ENCODE measurements at places on chromosomes 11 and 22. TPM values are rescaled to one million over a fixed set of nuclear protein-coding genes. Genes with fewer than 3 reads are reported as not detected.

The TSGA10IP gene
- not detected for total RNA-seq

The STK33 gene
- 4.2 TPM for total RNA-seq

The RCOR2 gene
- 1.1 TPM for total RNA-seq

The CASP5 gene
- not detected for total RNA-seq

The OR8G1 gene
- not detected for total RNA-seq

The TNNT3 gene
- not detected for total RNA-seq

The OR8A1 gene
- not detected for total RNA-seq

The SCN4B gene
- total RNA-seq = not detected

The IL10RA gene
- 0.21 TPM for total RNA-seq

The OR8B8 gene
- total RNA-seq = not detected

The ANKK1 gene
- total RNA-seq = not detected

The MOGAT2 gene
- total RNA-seq = not detected

Measured in A549 treated with Mapracorat at 1 μM for 4 hours (cell line).